ENCODE measurements at places on chromosomes 1 and 21.

GRCh38 chr1:226712742-226713419, 26.2 kb downstream of the ITPKB start:
- DNase-seq = no peak
- no peak overlapping the region for H3K4me3 ChIP-seq
- H3K36me3 ChIP-seq = no peaks in the 10 kb centered on the region
- no peaks in the 10 kb centered on the region for H3K27me3 ChIP-seq

DNA sequence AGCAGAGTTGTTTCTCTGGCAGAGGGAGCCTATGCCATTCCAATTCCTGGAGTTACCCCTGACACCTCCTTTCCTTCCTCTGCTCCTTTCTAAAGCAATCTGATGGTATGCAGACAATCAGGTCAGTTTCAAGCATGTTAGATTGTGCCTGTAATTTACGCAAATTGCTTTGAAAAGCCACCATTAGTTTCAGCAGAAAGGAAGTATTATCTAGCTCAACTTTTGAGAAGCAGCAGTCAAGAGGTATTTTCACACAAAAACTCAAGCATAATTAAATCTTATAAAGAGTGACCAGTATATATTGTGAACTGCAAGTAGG, 2.2 kb downstream of the ERRFI1 start:
- no peak for DNase-seq
- H3K27me3 ChIP-seq = no peaks in the 10 kb centered on the region
- peak overlapping the region; percentile 82 for H3K4me3 ChIP-seq
- no peaks in the 10 kb centered on the region for H3K36me3 ChIP-seq

- no peaks in the 10 kb centered on the region for H3K27me3 ChIP-seq
- no peaks in the 10 kb centered on the region for H3K4me1 ChIP-seq
- H3K27ac ChIP-seq = no peak overlapping the region
- no peak overlapping the region for H3K4me3 ChIP-seq
These were observed 32.2 kb upstream of the SYT2 start for GRCh38 chr1:202742496-202742895.

GRCh38 chr1:22517956-22518355, 45.3 kb upstream of the EPHA8 start:
- H3K36me3 ChIP-seq = peaks cover 75% of the 10 kb centered on the region
- no peak overlapping the region for H3K27ac ChIP-seq
- H3K4me1 ChIP-seq = peaks cover 12% of the 10 kb centered on the region

- no peaks in the 10 kb centered on the region for H3K36me3 ChIP-seq
- no peaks in the 10 kb centered on the region for H3K4me1 ChIP-seq
- no peak for DNase-seq
- no peaks in the 10 kb centered on the region for H3K27me3 ChIP-seq
- H3K27ac ChIP-seq = no peak overlapping the region
These were observed 12.7 kb downstream of the INSL5 start for GRCh38 chr1:66788231-66788939.

- no peaks in the 10 kb centered on the region for H3K36me3 ChIP-seq
- no peaks in the 10 kb centered on the region for H3K27me3 ChIP-seq
- no peak for DNase-seq
- no peaks in the 10 kb centered on the region for H3K4me1 ChIP-seq
- H3K4me3 ChIP-seq = no peak overlapping the region
- no peak overlapping the region for H3K27ac ChIP-seq
These were observed 49.0 kb downstream of the BRINP2 start for GRCh38 chr1:177219554-177220458.

GRCh38 chr1:240595476-240595875, 16.5 kb downstream of the GREM2 start:
- no peak for DNase-seq
- H3K36me3 ChIP-seq = no peaks in the 10 kb centered on the region
- no peak overlapping the region for H3K27ac ChIP-seq
- no peaks in the 10 kb centered on the region for H3K27me3 ChIP-seq
- H3K4me3 ChIP-seq = no peak overlapping the region

- H3K27ac ChIP-seq = no peak overlapping the region
- no peaks in the 10 kb centered on the region for H3K4me1 ChIP-seq
- H3K36me3 ChIP-seq = no peaks in the 10 kb centered on the region
- H3K4me3 ChIP-seq = no peak overlapping the region
- H3K27me3 ChIP-seq = no peaks in the 10 kb centered on the region
- DNase-seq = no peak
These were observed 811.3 kb upstream of the ADGRL2 start for GRCh38 chr1:80989455-80989854.

- H3K27me3 ChIP-seq = no peaks in the 10 kb centered on the region
- H3K36me3 ChIP-seq = no peaks in the 10 kb centered on the region
- H3K27ac ChIP-seq = no peak overlapping the region
- H3K4me3 ChIP-seq = no peak overlapping the region
These were observed 11.7 kb upstream of the FUCA1 start for GRCh38 chr1:23879809-23880208.

DNA sequence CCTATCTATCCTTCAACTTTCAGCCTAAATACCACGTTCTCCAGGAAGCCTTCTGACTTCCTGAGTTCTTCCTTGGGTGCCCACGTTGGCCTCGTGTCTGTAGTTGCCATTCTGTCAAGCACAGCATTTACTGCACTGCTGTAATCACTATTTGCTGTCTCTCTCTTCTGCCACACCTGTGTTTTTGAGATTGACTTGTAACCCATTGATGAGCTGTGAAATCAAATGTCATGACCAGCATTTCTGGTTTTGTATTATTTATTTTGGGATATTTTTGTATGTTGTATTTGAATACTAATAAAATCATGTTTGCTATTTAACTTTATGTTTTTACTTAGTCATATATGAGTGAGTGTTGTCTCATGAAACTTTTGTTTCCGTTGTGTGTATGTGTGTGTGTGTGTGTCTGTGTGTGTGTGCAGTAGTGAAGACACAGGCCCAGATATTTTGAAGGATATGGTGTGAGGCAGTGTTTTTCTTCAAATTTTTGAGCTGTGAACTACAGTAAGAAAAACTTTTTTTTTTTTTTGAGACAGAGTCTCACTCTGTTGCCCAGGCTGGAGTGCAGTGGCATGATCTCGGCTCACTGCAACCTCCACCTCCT, 126.2 kb upstream of the SERBP1 start:
- no peaks in the 10 kb centered on the region for H3K36me3 ChIP-seq
- H3K4me3 ChIP-seq = no peak overlapping the region
- H3K4me1 ChIP-seq = peaks cover 8% of the 10 kb centered on the region
- no peak overlapping the region for H3K27ac ChIP-seq
- DNase-seq = no peak
- H3K27me3 ChIP-seq = no peaks in the 10 kb centered on the region

DNA sequence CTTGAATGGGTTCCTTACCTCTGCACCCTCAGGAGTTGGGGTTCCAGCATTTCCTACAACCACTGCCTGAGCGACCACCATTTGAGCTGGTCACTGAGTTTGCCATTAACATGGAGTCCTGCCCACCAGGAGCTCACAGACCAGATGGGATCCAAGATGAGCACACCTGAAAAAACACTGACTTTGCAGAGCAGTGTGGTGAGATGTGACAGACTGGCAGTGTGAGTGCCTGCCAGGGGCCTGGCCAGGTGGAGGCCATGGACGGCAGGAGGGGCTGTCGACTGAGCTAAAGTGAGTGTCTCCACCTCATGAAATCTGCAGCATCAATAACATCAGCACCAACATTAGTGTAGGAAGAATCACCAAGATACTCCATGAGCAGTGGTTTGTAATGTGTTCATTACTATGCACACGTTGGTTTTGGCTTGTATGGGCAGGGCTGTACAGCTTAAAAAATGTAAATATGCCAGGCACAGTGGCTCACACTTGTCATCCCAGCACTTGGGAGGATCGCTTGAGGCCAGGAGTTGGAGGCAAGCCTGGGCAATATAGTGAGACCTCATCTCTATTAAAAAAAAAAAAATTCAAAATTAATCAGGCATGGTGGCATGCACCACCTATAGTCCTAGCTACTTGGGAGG, 12.2 kb upstream of the MIXL1 start:
- no peak for DNase-seq
- H3K4me3 ChIP-seq = no peak overlapping the region
- no peaks in the 10 kb centered on the region for H3K36me3 ChIP-seq
- no peaks in the 10 kb centered on the region for H3K27me3 ChIP-seq
- H3K27ac ChIP-seq = no peak overlapping the region

GRCh38 chr1:93635614-93636543, 45.8 kb downstream of the BCAR3 start:
- H3K27ac ChIP-seq = peak overlapping the region; percentile 45
- DNase-seq = no peak
- H3K36me3 ChIP-seq = no peaks in the 10 kb centered on the region
- H3K4me3 ChIP-seq = no peak overlapping the region

DNA sequence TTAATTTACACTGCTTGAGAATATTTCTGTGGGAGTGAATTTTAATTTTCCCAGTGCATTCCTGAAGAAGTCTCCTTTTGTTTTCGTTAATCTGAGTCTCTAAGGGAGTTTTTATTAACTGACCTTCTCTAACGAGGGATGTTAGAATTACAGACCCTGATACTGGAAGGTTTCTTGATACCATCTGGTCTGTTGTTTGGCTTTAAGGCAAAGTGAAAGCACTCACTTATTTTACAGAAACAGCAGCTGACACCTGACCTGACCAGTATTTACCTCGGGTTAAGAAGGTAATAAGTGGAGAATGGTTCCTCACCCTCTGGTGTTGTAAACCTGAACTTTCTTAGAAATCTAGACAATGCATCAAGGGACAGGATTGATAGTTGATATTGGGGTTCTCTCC, 12.4 kb downstream of the CDC14A start:
- no peak overlapping the region for H3K27ac ChIP-seq
- no peak overlapping the region for H3K4me3 ChIP-seq
- no peaks in the 10 kb centered on the region for H3K4me1 ChIP-seq

DNA sequence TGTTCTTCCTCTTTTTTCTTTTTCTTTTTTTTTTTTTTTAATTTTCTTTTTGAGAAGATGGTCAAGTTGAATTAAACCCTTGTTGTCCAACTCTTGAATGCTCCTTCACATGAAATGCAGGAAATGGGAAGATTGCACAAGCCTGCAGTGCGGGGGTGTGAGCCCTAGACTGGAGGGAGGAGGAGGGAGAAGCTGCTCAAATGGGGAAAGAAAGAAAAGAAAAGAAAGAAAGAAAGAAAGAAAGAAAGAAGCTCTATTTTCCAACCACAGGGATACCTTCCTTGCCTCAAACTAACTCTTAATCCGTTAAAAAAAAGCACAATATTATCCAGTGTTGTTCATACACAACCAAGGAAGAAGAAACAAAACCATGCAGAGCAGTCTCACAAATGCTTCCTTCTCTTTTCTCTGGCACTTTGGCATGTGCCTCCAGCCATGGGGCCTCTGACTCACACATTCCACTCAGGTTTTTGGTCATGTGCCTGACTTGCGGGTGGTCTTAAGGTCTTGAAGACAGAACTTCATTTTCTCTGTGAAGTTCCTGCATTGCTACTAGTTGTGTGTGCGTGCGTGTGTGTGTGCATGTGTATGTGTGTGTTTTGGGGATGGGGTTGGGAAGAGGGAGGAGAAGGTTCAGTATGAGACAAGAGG, 276.1 kb downstream of the RPS6KC1 start:
- no peak for DNase-seq
- no peaks in the 10 kb centered on the region for H3K27me3 ChIP-seq
- no peaks in the 10 kb centered on the region for H3K36me3 ChIP-seq
- no peak overlapping the region for H3K27ac ChIP-seq
- H3K4me1 ChIP-seq = no peaks in the 10 kb centered on the region

DNA sequence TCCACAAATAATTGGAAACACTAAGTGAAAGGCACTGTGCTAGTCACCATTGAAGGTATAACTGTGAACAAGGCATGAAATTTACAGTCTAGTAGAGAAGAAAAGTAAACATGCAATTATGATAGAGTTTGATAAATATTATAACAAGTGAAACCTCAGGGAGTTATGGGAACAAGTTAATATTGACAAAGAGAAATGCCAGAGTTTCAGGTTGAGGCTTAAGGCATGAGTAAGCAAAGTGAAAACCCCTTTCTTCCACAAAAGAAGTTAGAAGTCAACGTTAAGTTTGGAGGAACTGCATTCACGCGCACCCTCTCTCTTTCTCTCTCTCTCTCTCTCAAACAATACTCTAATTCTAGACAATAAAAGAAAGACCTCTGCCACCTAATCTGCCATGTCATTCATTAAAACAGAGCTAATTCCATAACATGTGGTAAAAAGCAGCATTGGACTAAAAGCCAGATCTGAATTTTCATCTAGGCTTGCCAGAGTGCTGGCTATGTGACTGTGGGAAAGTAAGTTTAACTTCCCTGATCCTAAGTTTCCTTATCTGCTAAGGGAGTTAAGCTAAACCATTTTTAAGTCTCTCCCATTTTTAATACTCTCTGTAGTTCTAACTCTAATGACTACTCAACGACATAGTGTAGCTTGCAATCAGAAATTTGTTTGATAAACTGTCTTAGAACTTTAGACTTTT, 22.0 kb downstream of the SLC44A5 start:
- no peaks in the 10 kb centered on the region for H3K4me1 ChIP-seq
- no peak overlapping the region for H3K4me3 ChIP-seq
- no peak for DNase-seq
- H3K27ac ChIP-seq = no peak overlapping the region
- H3K36me3 ChIP-seq = no peaks in the 10 kb centered on the region

- H3K36me3 ChIP-seq = no peaks in the 10 kb centered on the region
- H3K4me3 ChIP-seq = no peak overlapping the region
- H3K27ac ChIP-seq = no peak overlapping the region
- H3K4me1 ChIP-seq = no peaks in the 10 kb centered on the region
- no peaks in the 10 kb centered on the region for H3K27me3 ChIP-seq
These were observed 46.8 kb downstream of the KLHDC7A start for GRCh38 chr1:18527514-18527913.

DNA sequence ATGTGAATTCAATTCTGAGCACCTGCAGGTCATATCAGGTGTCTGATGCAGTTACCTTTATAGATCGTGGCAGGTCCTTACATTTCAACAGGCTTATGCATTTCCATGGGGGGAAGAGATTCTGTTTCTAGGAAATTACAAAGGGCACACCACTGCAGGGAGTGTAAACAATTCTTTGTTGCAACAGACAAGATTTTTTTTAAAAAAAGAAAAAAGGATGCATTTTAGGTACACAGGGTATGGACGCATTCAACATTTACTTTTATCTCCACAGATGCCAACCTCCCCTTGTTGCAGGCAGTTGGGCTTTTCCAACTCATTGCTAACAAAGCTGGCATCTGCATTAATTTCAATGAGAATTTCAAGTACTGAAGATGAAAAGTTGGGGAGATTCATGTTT, 13.5 kb upstream of the TEKT2 start:
- H3K4me1 ChIP-seq = no peaks in the 10 kb centered on the region
- H3K27ac ChIP-seq = no peak overlapping the region
- H3K4me3 ChIP-seq = no peak overlapping the region
- H3K27me3 ChIP-seq = no peaks in the 10 kb centered on the region
- no peaks in the 10 kb centered on the region for H3K36me3 ChIP-seq
- no peak for DNase-seq

GRCh38 chr1:111998332-111998731, 8.9 kb upstream of the KCND3 start:
- no peak overlapping the region for H3K4me3 ChIP-seq
- no peaks in the 10 kb centered on the region for H3K4me1 ChIP-seq
- no peak for DNase-seq
- H3K27me3 ChIP-seq = no peaks in the 10 kb centered on the region
- no peaks in the 10 kb centered on the region for H3K36me3 ChIP-seq

Measured in sigmoid colon (tissue), 7 donors.